ENCODE measurements at places on chromosomes 2 and 18.

- H3K4me1 ChIP-seq: peaks cover 3% of the 10 kb centered on the region
- no peak overlapping the region for H3K27ac ChIP-seq
- peaks cover 1% of the 10 kb centered on the region for H3K27me3 ChIP-seq
Measured at GRCh38 chr2:41510108-41510507, 537.7 kb upstream of the PKDCC start.

GRCh38 chr2:69225933-69226332, 161.1 kb downstream of the GFPT1 start:
- H3K27ac ChIP-seq: no peak overlapping the region
- peaks cover 4% of the 10 kb centered on the region for H3K36me3 ChIP-seq
- DNase-seq: no peak

- peaks cover 5% of the 10 kb centered on the region for H3K36me3 ChIP-seq
- peak overlapping the region; percentile 91 for H3K27ac ChIP-seq
- DNase-seq: no peak
- peaks cover 16% of the 10 kb centered on the region for H3K4me1 ChIP-seq
- H3K27me3 ChIP-seq: peaks cover 7% of the 10 kb centered on the region
Measured at GRCh38 chr2:197515315-197515738, 539 bp upstream of the MOB4 start.

GRCh38 chr2:178825183-178825582, 18.0 kb upstream of the TTN start:
- H3K36me3 ChIP-seq: no peaks in the 10 kb centered on the region
- no peak overlapping the region for H3K27ac ChIP-seq
- H3K27me3 ChIP-seq: no peaks in the 10 kb centered on the region

GRCh38 chr2:74037379-74037860, 52.7 kb downstream of the TET3 start:
- no peaks in the 10 kb centered on the region for H3K36me3 ChIP-seq
- H3K27me3 ChIP-seq: peaks cover 5% of the 10 kb centered on the region

DNA sequence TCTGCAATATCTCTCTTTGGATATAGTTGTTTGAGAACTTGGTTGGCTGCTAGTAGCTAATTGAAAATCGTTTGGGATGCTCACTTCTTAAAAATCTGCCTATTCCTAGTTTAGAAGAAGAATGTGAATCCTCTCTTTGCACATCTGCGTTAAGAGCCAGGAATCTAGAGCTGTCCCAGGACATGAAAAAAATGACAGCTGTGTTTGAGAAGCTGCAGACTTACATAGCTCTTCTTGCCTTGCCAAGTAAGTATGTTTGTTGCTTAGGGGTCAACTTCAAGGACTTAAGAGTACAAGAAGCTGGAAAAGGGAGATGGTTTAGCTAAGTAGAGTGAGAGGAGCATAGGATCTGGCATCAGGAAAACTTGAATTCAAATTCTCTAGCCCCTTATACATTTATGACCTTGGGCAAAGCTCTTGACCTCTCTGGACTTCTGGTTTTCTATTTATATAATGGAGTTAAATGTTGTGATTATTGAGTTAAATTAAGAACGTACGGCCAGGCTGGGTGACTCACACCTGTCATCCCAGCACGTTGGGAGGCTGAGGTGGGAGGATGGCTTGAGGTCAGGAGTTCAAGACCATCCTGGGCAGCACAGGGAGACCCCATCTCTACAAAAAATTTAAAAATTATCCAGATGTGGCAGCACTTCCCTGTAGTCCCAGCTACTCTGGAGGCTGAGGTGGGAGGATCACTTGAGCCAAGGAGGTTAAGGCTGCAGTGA, 55.2 kb upstream of the STON1 start:
- no peaks in the 10 kb centered on the region for H3K36me3 ChIP-seq
- no peaks in the 10 kb centered on the region for H3K4me1 ChIP-seq
- DNase-seq: no peak
- H3K4me3 ChIP-seq: no peak overlapping the region
- H3K27ac ChIP-seq: no peak overlapping the region

DNA sequence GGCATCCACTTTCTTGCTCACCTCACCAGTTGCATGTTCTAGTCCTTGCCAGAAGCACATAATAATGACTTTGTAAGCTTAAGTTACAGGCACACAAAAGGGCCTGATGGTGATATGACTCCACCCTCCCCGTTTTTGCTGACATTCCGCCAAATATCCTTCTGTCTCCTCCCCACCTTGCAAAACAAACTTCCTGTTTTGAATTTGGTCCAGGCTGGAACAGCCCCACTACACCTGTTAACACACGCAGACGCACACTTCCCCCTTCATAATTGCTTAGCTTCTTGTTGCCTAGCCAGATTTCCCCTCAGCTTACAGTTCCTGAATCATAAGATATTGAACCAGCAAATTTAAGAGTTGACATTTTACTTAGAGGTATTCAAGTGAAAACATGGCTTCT, at the start of gene MGAT5:
MGAT5 (plus strand) TSS at position 269 of the 400 bp plus-strand sequence. CDS start 332 bp downstream, outside the sequence.
- H3K4me3 ChIP-seq: peak within 1 kb of the TSS; percentile 2
- peaks cover 7% of the 10 kb centered on the region for H3K27me3 ChIP-seq
- H3K27ac ChIP-seq: no peak within 1 kb of the TSS
- H3K36me3 ChIP-seq: peaks cover 5% of the 10 kb centered on the region

GRCh38 chr2:168514692-168515091, 58.6 kb downstream of the CERS6 start:
- no peak overlapping the region for H3K27ac ChIP-seq
- H3K36me3 ChIP-seq: no peaks in the 10 kb centered on the region
- H3K27me3 ChIP-seq: no peaks in the 10 kb centered on the region
- no peak overlapping the region for H3K4me3 ChIP-seq
- no peak for DNase-seq

DNA sequence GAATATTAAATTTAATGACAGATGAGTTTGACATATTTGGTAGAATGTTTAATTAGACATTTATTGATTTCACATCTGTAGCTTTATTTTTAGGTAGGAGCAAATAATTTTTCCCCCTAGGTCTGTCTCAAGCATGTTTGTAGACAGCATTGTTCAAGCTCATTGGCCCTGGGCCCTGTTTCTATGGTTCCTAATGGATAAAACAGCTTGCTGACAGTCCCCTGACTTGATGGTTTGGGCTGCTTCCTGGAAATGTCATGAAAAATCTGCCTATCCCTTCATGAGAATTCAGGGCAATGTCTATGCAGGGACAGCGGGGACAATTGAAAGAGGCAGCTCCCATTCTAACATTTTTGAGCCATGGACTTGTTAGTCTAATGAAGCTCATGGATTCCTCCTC, 14.6 kb upstream of the MEP1B start:
- H3K36me3 ChIP-seq: no peaks in the 10 kb centered on the region
- no peak overlapping the region for H3K27ac ChIP-seq
- H3K27me3 ChIP-seq: no peaks in the 10 kb centered on the region
- H3K4me1 ChIP-seq: no peaks in the 10 kb centered on the region

GRCh38 chr2:233845301-233846060, 8.9 kb downstream of the HJURP start:
- no peaks in the 10 kb centered on the region for H3K27me3 ChIP-seq
- H3K36me3 ChIP-seq: peaks cover 29% of the 10 kb centered on the region
- peaks cover 6% of the 10 kb centered on the region for H3K4me1 ChIP-seq
- H3K27ac ChIP-seq: no peak overlapping the region

- no peak overlapping the region for H3K27ac ChIP-seq
- no peak for DNase-seq
- H3K4me3 ChIP-seq: no peak overlapping the region
- H3K4me1 ChIP-seq: no peaks in the 10 kb centered on the region
Measured at GRCh38 chr2:197348721-197349360, 38.3 kb upstream of the ANKRD44 start.

DNA sequence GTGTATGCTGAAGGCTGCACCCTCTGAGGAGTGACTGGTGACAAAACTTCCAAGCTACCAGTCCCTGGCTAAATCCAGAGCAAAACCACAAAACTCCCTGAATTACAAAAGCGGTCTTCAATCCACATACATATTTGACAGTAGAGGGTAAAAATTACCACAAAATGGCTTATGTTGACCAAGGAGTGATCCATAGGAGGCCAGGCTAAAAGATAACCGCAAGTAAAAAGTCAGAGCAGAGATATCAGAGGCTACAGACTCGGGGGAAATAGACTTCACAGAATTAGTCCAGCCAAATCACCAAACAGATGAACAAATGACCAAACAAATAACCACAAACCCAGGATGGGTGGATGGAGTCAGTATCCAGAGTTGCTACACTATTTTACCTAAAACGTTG, 19.4 kb downstream of the STARD6 start:
- H3K36me3 ChIP-seq: no peaks in the 10 kb centered on the region
- no peaks in the 10 kb centered on the region for H3K4me1 ChIP-seq
- H3K27me3 ChIP-seq: no peaks in the 10 kb centered on the region

DNA sequence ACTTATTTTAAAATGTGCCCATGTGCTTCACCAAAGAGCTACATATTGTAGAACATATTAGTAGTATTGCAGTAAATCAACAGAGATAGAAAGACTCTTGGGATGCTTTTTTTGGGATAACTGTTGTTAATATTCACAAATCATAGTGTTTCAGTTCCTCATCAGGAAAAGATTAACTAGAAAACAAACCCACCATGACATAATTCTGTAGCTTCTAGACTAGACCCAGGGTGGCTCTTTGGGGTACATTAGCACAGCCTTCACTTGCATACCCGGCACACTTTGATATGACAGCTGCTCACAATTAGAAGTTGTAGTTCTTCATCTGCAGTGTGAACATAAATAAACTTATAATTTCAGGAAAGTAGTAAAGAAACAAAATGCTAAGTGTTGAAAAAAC, 154.2 kb downstream of the ATP9B start:
- H3K27me3 ChIP-seq: peaks cover 4% of the 10 kb centered on the region
- H3K36me3 ChIP-seq: peaks cover 5% of the 10 kb centered on the region
- DNase-seq: no peak

DNA sequence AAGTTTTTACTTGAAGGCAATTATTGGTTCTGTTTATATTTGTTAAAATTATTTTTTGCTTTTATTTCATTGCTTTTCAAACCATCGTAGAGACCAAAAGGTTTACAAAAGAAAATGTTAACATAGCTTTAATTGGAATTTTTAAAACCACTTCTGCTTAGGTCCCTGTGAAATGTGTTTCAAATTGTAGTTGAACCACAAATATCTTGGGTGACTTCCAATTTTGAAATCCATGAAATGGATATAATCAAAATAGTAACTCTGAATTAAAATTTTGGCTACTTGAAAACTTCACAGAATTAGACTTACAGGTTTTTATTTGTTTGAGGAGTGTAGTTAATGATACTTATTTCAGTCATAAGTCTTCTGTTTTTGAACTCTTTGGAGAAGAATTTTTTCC, 3.1 kb upstream of the SPAG16 start:
- no peaks in the 10 kb centered on the region for H3K27me3 ChIP-seq
- no peak overlapping the region for H3K27ac ChIP-seq
- no peak overlapping the region for H3K4me3 ChIP-seq
- peaks cover 10% of the 10 kb centered on the region for H3K4me1 ChIP-seq

- H3K27me3 ChIP-seq: peaks cover 12% of the 10 kb centered on the region
- no peak overlapping the region for H3K4me3 ChIP-seq
- peaks cover 28% of the 10 kb centered on the region for H3K36me3 ChIP-seq
Measured at GRCh38 chr2:74532222-74532621, 2.5 kb downstream of the HTRA2 start.

- no peaks in the 10 kb centered on the region for H3K36me3 ChIP-seq
- H3K27me3 ChIP-seq: peaks cover 3% of the 10 kb centered on the region
- peaks cover 16% of the 10 kb centered on the region for H3K4me1 ChIP-seq
- DNase-seq: no peak
- H3K4me3 ChIP-seq: no peak overlapping the region
- no peak overlapping the region for H3K27ac ChIP-seq
Measured at GRCh38 chr2:72813841-72814240, 12.0 kb downstream of the EXOC6B start.

GRCh38 chr2:63046552-63046951, 4.1 kb upstream of the OTX1 start:
- H3K27ac ChIP-seq: no peak overlapping the region
- H3K4me1 ChIP-seq: peaks cover 49% of the 10 kb centered on the region
- H3K27me3 ChIP-seq: peaks cover 34% of the 10 kb centered on the region
- H3K4me3 ChIP-seq: peak overlapping the region; percentile 33
- H3K36me3 ChIP-seq: peaks cover 14% of the 10 kb centered on the region
- DNase-seq: no peak

DNA sequence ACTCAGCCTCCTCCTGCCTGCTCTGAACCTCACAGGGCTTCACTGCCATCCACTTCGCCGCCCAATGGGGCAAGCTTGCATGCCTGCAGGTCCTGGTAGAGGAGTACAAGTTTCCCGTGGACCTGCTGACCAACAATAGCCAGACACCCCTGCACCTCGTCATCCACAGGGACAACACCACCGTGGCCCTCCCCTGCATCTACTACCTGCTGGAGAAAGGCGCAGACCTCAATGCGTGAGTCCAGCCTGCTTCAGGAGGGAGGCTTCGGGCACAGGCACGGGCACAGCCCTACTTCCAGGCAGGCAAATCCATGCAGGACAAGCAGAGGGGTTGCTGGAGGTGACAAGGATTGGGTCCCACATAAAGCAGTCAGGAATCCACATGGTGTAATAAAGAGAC, 1.2 kb downstream of the ANKRD53 start:
- peak overlapping the region; percentile 76 for H3K4me3 ChIP-seq
- H3K4me1 ChIP-seq: peaks cover 19% of the 10 kb centered on the region
- H3K27me3 ChIP-seq: peaks cover 19% of the 10 kb centered on the region
- peaks cover 18% of the 10 kb centered on the region for H3K36me3 ChIP-seq
- H3K27ac ChIP-seq: no peak overlapping the region

- no peak overlapping the region for H3K27ac ChIP-seq
- H3K4me1 ChIP-seq: no peaks in the 10 kb centered on the region
- H3K27me3 ChIP-seq: peaks cover 1% of the 10 kb centered on the region
Measured at GRCh38 chr2:6184532-6185292, 492.5 kb downstream of the SOX11 start.

DNA sequence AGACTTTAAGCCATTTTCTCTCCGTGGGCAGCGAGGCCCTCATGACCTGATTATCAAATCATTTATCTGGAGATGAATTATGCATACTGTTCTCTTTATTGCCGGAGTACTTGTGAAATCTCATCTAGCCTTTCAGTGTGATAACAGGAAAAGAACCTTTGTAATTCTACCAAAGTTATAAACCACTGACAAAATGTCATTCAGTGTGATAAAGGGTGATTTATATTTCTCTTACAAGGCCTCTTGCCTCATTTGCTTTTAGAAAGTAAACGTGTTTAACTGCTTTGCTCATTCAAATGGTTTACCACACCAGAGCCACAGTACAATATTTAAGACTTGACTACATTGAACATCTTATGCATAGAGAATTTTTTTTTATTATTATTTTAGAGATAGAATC, 13.8 kb downstream of the MTCL1 start:
- no peak overlapping the region for H3K4me3 ChIP-seq
- no peaks in the 10 kb centered on the region for H3K36me3 ChIP-seq
- no peaks in the 10 kb centered on the region for H3K27me3 ChIP-seq
- DNase-seq: no peak
- H3K4me1 ChIP-seq: no peaks in the 10 kb centered on the region
- H3K27ac ChIP-seq: no peak overlapping the region

DNA sequence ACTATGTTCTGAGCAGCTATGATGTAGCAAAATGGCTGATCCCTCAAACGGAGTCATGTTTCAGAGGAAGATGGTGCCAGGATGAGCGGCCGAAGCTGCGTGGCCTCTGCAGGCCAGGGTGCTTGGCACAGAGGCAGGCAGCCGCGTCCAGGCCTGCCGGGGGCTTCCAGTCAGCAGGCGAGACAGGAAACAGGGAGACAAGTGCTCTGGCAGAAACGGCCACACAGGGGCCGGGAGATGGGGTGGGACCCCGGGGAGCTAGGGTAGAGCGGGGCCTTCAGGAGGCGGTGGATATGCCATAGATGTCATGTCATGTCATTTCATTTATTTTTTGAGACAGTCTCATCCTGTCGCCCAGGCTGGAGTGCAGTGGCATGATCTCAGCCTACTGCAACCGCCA, 50.7 kb downstream of the EIPR1 start:
- peaks cover 8% of the 10 kb centered on the region for H3K27me3 ChIP-seq
- DNase-seq: no peak
- peaks cover 6% of the 10 kb centered on the region for H3K4me1 ChIP-seq
- H3K4me3 ChIP-seq: no peak overlapping the region

Data from endothelial cell (in vitro differentiated cells).